ENCODE measurements at places on chromosomes 12 and 14.
A peak's percentile ranks its signal among the peaks of the same experiment; 100 is the strongest.

GRCh38 chr14:63266106-63266505, 52.6 kb downstream of the GPHB5 start:
- DNase-seq: no peak

DNA sequence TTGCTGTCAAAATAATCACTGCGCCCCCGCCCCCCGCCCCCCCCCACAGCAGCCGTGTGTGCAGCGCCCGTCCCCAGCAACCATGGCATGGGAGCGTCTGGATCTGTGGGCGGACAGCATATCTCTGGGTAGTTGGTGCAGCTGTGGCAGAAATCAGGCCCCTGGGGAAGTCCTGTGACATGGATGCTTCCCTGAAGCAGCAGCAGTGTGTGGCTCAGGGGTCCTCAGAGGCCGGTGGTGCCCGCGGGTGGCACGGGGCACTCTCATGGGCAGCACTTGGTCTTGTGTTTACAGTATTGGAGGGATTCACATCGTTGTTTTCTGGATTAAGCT, 19.2 kb downstream of the XRCC3 start:
- no peak for DNase-seq

DNA sequence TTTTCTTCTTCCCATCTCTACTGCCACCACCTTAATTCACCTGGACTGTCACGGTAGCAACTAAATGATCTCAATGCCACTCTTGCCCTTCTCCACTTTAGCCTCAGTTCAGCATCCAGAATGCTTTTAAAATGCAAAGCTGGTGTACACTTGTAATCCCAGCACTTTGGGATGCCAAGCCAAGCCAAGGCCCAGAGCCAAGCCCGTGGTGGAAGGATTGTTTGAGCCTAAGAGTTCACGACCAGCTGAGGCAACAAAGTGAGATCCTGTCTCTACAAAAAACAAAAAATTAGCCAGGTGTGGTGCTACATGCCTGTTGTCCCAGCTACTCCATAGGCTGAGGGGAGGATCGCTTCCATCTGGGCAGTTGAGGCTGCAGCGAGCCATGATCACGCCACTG, 5.9 kb downstream of the CIPC start:
- DNase-seq: no peak

DNA sequence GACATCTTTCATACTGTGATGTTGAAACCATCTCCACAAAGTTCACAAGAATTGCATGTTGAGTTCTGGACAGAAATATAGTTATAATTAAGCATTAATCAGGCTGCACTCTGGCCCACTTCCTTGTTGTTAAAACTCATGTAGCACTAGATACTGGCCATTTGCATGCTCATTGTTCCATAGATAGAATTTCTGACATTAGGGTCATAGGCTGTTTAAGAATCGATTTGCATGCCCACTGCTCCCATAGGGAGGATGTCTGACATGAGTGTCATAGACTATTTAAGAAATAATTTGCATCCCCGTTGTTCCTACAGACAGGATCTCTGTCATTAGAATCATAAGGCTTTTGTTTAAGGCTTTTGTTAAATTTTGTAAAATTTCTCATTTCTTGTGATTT, 50.2 kb downstream of the MYF5 start:
- no peak for DNase-seq

- DNase-seq: no peak
Observed at GRCh38 chr12:31321186-31321896, 4.6 kb downstream of the SINHCAF start.

- peak; percentile 30 for DNase-seq
Observed at GRCh38 chr12:109779382-109779781, 53.8 kb downstream of the TRPV4 start.

DNA sequence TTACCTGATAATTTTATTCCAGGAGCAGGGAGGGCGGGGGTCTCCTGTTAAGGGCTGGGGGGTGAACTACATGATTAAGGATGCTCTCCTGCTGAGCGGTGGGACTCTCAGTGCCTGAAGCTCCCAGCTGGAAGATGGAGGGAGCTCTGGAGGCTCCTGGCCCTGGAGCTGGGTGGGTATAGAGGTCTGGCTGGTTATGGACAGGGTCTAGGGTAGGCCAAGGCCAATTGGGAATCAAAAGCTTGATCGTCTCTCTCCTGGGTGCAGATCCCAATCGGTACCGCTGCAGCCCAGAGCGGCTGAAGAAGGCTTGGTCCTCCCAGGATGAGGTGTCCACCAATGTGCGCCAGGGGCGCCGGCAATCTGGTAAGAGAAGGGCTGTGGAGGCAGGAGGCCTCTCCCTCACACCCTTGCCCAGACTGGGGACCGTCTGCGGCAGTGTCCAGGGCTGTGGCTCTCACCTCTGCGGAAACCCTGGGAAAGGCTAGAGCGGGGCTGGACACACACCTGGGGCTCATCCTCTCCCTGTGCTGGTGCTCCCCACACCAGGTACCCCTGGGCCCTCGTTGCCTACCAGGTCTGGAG, 28.4 kb downstream of the PLEKHG3 start:
- DNase-seq: no peak

DNA sequence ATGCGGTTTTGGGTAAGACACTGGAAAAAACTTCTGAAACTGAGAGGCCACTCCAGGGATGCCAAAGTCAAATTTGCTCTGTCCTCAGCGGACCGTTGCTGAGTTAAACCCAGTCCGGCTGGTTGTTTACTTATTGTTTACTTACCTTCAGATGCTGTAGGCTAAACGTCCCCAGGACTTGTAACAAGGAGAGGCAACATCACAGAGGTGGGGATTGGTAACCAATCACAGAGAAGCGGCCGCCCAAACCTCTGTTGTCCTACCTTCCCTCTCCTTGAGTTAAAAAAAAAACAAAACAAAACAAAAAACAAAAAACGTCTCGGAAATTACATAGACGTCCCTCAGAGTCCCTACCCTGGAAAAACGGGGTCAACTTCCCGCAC, 380 bp downstream of the ANO2 start:
- no peak for DNase-seq

GRCh38 chr14:100524233-100524932, 62.8 kb downstream of the BEGAIN start:
- DNase-seq: no peak

DNA sequence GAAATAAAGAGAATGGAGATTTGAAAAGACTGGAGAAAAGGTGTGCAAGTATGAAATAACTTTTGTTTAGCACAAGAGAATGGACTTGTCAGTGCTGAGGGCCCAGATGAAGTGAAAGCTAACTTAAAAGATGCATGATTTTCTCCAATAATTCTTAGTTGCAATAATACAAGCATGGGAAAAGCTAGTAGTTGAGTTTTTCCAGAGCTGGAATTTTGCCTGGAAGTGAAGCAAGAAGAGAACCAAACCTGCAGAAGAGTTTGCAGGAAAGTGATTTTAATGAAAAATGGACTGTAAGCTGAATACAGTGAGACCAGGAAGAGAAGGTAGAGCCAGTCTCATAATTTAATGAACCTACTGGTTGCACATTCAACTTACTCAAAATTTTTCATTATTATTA, 69.3 kb upstream of the FSCB start:
- no peak for DNase-seq

GRCh38 chr12:15719230-15719629, 70.0 kb downstream of the EPS8 start:
- DNase-seq: peak; percentile 28

GRCh38 chr12:118747771-118748170, 233.6 kb upstream of the SRRM4 start:
- DNase-seq: no peak

DNA sequence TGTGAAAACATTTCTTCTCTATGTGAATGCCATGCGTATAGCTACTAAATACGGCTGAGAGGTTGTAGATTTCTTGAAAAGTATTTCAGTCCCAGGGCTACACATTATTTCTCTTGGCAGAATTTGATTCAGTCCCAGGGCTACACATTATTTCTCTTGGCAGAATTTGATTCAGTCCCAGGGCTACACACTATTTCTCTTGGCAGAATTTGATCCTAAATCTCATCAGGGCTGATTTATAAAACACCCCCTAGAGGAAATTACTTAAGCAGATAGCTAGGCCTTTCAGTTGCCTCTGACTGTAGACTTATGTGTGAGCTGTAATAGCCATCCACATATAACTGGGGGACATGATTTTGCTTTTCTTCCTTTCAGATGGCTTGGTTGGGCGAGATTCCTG, 50.4 kb downstream of the AK7 start:
- DNase-seq: no peak

DNA sequence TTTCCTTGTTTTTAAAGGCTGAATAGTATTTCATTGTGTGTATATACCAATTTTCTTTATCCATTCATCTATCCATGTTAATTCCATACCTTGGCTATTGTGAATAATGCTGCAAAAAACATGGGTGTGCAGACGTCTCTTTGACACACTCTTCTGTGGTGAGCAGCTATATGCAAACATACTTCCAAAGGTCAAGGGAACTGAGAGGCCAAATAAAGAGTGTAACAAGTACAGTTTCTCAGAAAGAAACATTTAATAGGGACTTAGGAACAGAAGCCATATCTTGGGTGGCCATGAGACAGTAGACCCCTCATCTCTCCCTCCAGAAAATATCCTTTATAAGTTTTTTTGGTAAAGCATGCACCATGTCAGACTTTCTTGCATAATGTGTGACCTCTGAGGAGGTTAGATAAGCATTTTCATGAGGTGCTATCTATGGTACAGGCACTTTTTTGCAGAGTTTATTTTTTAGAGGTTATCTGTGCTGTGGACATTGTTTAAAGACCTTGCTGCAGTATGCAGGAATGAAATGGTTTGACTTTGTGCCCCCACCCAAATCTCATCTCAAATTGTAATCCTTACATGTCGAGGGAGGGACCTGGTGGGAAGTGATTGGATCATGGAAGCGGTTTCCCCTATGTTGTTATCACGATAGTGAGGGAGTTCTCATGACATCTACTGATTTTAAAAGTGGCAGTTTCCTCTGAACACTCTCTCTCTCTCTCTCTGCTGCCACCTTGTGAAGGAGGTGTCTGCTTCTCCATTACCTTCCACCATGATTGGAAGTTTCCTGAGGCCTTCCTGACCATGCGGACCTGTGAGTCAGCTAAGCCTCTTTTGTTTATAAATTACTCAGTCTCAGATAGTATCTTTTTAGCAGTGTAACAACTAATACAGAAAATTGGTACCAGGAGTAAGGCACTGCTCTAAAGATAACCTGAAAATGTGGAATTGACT, 1202.3 kb downstream of the GALC start:
- no peak for DNase-seq

GRCh38 chr12:119989361-119989730, 310 bp downstream of the BICDL1 start:
- no peak for DNase-seq

- peak; percentile 9 for DNase-seq
Observed at GRCh38 chr12:21330682-21331253, 3.9 kb downstream of the SLCO1A2 start.

DNA sequence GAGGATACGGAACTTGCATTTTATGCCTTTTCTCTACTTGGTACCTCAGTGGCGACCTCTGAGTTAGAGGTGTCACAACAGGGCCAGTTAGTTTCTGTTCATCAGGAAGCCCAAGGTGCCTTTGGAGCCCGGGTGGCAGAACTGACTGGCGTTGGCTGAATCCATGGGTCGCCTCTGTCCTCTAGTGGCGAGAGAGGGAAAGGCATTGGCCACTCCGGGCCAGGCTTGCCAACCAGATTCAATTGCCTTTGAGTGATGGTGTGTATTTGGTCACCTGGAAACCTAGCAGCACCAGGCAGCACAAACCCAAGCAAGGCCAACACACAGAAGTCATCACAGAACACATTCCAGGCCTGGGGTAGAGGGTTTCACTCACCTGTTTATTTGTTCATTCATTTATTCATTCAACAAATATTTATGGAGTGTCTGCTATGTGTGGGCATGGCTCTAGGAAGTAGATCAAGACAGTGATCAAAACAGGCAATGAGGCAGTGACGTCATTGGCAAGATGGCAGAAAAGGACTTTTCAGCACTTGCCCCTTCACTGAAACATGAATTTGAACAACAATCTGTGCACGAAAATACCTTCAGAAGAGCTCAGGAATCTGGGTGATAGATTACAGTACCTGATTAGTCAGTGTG, 40.5 kb upstream of the KCNA5 start:
- DNase-seq: peak; percentile 60

DNA sequence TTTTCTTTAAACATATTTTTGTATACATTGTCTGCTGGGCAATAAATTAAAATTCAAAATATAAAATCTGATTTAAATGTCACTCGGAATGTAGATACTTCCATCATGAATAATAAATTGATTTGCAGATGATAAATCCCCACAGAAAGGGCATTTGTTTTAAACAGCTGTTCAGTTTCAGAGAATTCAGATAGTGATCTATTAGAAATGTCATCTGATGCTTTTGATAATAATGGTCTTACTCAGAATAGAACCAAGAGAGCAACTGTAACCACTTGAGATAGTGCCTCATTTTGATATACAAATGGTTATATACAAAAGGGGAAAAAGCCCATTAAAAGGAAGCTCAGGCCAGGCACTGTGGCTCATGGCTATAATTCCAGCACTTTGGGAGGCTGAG, 43.4 kb downstream of the CDK17 start:
- DNase-seq: no peak

DNA sequence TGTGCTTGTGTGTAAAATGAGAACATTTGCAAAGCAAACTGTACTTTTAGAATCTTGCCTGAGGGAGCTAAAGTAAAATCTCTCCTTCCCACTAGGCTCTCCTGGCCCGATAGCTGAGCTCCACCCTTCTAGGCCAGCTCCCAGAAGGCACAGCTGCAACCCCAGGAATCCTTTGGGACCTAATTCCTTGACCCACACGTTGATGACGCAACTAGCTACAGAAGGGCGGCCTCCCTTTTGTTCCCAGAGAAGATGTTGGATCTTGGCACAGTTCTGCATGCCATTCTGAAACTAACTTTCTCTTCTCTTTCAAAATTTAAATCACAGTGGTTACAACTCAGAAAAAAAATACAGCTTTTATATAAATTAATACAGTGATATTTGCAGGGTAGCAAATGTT, 268.1 kb downstream of the EGLN3 start:
- peak; percentile 95 for DNase-seq

DNA sequence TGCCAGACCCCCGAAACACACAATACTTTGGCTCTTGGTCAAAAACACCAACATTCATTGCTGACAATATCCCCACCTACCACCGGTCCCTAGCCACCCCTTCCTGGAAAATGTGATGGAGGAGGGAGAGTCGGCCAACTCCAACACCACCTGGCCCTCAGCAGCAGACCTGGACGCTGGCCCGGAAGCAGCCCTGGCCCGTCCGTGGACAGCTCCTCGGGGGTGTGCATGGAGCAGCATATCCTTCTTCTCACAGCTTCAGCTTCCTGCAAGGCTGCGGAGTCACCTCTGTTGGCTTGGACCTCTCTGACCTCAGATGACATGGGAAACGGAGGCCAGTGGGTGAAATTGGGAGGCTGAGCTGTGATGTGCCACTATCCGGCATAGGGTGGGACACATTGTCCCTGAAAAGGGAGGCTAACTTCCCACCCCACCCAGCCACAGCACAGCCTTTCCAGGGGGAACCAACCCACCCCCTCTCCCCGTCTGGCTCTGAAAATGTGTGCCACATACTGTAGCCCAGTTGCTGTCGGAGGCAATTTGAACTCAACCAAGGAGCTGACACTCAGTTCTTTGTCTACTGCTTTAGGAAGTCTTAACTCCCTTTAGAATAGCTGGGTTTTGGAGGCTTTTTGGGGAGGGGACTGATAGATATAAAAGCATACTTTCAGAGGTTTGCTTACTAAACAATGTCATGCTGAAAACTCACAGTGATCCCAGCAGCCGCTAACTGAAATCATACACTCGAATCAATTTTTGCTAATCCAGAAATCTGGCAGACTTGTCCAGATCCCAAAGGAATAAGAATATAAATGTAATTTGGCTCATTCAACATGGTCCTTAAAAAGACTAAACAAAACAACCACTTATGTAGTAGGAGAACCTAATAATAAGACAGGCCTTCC, 43.1 kb upstream of the LTA4H start:
- no peak for DNase-seq

GRCh38 chr14:72264716-72265115, 332.5 kb downstream of the RGS6 start:
- DNase-seq: no peak

- DNase-seq: no peak
Observed at GRCh38 chr12:43722621-43723020, 36.0 kb downstream of the PUS7L start.
